HT1080 (cell line): ENCODE measurements at places on chromosomes 6 and 20. TPM values are rescaled to one million over a fixed set of nuclear protein-coding genes. Genes with fewer than 3 reads are reported as not detected.

Gene MYLIP
- 6.1 and 6.7 TPM in 2 replicates for total RNA-seq

GRCh38 chr6:135185483-135185882, 4.4 kb downstream of the MYB start:
- no peak for DNase-seq

Gene MRAP2
- 0.43 TPM in 2 replicates for total RNA-seq

Gene NUP43
- 42.5 and 49.7 TPM in 2 replicates for total RNA-seq

GRCh38 chr6:165389534-165389933, 80.1 kb upstream of the C6orf118 start:
- no peak for DNase-seq

DNA sequence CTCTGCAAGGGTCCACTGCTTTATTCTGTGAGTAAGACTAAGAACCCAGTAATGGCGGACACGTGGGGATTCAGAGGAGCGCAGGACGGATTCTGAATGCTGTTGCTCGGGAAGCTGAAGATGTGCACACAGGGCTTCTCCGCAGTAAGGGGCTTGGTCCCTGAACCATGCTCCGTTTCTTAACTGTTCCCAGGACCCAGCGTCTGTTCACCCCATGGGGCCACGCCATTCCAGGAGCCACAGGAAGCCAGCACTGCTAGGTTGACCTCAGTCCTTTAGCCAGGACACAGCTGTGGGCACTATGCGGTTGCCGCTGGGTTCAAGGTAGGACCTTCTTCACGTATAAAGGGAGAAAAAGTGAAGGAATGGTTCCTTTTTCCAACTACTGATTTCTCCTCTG, 59.8 kb downstream of the IRF4 start:
- DNase-seq, result no peak

Gene CST5
- not detected in 2 replicates for total RNA-seq

GRCh38 chr20:62549029-62549428, 73.2 kb upstream of the GATA5 start:
- no peak for DNase-seq

- DNase-seq, result no peak
Observed at GRCh38 chr20:37310951-37311350, 21.5 kb downstream of the MANBAL start.

Gene REM1
- not detected in 2 replicates for total RNA-seq

GRCh38 chr6:39113788-39114187, 1.2 kb downstream of the SAYSD1 start:
- no peak for DNase-seq

- DNase-seq, result no peak
Observed at GRCh38 chr6:116286773-116287358, 7.1 kb upstream of the TSPYL1 start.

DNA sequence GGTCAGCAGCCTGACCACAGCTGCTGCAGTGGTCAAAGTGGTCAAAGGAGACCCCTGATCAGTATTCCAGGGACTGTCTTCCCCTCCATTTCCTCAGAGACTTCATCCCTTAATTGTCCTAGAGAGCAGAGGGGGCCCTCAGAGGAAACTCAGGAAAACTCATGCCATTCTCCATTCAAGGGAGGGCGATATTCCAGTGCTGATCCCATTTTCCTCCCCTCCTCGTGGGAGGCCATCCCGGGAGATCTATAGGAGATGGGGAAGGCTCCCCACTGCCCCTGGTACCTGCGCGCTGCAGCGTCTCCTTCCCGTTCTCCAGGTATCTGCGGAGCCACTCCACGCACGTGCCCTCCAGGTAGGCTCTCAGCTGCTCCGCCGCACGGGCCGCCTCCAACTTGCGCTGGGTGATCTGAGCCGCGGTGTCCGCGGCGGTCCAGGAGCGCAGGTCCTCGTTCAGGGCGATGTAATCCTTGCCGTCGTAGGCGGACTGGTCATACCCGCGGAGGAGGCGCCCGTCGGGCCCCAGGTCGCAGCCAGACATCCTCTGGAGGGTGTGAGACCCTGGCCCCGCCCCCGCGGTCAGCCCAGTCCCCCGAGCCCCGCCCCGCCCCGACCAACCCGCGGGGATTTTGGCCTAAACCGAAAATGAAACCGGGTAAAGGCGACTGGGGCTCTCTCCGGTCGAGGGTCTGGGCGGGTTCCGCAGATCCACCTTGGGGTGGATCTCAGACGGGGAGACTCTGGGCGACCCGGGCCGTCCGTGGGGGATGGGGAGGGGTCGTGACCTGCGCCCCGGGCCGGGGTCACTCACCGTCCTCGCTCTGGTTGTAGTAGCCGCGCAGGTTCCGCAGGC, 878 bp downstream of the HLA-C start:
- DNase-seq, result no peak

DNA sequence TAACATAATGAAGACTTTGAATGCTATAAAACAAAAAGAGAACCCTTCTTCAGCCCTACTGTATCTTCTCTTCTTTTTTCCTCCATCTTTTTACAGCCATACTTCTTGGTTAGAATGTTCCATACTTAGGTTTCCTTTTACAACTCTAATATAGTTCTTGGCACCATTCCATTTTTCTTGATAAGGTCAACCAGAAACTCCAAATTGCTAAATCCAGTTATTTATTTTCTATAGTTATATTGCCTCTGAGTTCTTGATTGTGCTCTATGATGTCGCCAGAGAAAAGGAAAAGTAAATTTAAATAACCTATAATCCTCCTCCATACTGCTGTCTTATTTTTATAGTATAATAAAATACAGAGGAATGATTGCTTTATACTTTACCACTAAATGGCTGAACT, 26.7 kb upstream of the COL10A1 start:
- no peak for DNase-seq
